ENCODE measurements at places on chromosomes 7 and 10.

DNA sequence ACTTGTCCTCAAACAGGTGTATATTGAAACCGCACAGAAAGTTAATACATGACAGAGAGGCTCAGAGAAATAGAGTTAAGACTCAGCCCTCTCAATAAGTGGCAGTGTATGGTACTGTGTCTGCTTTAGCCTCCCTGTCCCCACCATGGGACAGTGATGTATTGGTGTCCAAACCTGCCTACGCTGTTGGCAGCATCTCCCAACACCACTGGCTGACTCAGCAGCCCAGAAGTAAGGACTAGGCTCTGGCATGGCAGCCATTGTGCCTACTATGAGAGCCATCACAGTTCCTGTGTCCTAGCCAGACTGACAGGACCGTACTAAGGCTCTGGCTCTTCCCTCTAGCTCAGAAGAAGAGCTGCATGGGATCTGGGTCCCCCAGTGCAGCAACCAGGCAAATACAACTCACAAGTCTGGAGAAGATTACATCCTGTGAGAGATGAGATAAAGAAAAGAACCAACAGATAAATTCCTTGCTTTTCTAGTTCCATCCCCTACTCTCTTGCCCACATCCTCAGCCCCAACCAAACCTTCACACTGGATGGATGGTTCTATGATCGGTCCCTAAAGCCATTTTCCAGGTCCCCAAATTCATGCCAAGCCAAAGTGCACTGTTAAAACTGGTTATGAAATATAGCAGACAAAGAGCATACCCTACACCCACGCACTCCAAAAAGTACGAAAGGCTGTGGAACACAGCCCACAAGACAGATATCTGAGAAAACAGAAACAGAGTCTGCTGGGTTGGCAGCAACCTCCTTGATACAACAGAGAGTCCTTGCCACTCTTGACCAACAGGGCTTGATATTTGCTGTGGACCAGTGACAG, 44.1 kb upstream of the DMTF1 start:
- no peak for DNase-seq

DNA sequence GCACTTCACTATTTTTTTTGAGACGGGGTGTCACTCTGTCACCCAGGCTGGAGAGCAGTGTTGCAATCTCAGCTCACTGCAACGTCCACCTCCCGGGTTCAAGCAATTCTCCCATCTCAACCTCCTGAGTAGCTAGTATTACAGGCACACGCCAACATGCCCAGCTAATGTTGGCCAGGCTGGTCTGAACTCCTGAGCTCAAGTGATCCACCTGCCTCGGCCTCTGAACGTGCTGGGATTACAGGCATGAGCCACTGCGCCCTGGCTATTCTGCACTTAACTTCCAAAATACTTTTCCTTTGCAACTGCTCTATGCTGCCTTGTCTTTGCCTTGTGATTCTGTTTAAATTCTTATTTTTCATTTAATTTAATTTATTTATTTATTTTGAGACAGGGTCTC, 67.0 kb upstream of the ZNF479 start:
- no peak for DNase-seq

GRCh38 chr10:33098951-33099663, 141.1 kb upstream of the ITGB1 start:
- DNase-seq: no peak

- no peak for DNase-seq
Observed at GRCh38 chr10:75465450-75465827, 34.0 kb downstream of the LRMDA start.

DNA sequence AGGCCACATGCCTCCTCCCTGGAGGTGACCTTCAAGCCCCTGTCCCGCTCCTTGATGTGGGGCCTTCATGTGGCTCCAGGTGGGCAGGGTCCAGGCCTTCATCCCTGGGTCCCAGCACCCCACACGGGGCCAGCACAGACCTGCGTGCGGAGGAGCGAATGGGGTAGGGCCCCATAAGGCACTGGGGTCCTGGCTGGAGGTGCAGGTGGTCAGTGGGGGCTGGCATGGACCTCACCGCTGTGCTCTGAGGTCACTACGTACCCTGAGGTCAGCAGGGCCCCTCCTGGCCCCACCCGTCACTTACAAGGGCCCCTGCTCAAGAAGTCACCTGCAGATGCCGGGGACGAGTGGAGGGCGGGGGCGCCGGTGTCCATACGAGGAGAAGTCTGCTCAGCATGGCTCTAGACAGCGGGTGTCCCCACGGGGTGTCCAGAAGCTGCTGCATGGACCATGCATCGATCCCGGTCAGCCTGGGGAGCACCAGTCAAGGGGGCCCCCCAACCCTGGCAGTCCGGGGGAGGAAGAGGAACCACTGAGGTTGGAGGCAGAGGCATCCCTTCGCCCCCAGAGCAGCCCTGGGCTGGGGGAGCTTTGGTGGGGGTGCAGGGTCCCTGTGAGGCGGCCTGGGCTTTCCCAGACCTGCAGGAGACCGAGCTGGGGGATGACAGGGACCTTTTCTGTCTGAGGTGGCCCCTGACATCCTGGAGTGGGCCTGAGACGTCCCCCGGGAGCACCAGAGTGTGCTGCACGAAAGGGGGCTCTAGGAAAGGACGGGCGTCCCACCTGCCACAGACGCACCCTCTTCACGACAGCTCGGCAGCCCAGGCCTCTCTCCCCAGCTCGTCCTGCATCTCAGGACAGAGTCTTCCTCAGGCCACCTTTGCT, 34.6 kb downstream of the UNCX start:
- no peak for DNase-seq

- no peak for DNase-seq
Observed at GRCh38 chr10:133400624-133401424, 6.9 kb downstream of the MTG1 start.

- DNase-seq: no peak
Observed at GRCh38 chr10:62511656-62512055, 137.5 kb downstream of the ZNF365 start.

DNA sequence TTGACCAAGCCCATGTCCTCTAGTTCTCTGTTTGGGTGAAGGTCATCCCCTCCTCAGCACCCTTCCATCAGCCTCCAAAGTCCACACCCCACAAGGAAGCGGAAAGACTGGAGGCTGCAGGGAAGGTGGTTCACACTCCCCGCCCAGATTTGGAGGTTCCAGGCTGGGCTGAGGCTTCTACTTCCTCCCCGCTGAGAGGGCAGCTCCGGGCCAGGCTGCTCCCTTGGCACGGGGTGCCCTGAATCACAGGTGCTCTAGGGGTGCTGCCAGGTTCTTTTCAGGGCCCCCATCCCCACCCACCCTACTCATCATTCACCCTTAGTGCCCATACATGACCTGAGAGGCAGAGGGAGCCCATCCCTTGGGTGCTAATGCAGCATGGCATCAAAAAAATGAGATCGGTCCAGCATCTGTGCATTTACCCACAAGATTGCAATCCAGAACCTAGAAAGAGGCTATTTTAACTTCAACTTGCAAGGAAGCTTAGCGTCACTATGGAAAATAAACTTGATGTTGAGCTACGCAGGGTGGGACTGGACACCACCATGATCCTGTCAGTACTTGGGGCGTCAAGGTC, 47.3 kb upstream of the ZMIZ1 start:
- DNase-seq: no peak

GRCh38 chr7:116715077-116715476, 43.1 kb downstream of the MET start:
- DNase-seq: no peak

DNA sequence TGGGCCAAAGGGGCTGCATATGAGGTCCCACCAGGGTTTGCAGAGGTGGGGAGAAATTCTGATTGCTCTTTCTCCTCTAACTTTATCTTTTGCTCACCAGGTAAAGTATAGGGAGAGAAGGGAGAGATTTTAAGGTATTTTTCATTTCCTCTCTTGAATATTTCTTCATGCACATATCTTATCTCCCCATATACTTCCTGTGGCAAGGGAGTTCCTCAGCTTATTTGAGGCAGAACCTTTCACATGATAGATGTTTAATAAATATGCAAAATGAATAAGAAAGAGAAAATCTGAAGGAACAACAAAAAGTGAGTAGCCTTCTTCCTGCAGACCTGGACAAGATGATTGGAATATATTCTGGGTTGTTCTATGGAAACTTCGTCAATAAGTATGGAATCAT, 67.4 kb upstream of the PDCD4 start:
- no peak for DNase-seq

- no peak for DNase-seq
Observed at GRCh38 chr7:27656724-27657123, 6.0 kb downstream of the HIBADH start.

- no peak for DNase-seq
Observed at GRCh38 chr7:125424721-125425120, 495.1 kb upstream of the POT1 start.
